GM12864 (cell line): ENCODE measurements at places on chromosomes 16 and 17.

DNA sequence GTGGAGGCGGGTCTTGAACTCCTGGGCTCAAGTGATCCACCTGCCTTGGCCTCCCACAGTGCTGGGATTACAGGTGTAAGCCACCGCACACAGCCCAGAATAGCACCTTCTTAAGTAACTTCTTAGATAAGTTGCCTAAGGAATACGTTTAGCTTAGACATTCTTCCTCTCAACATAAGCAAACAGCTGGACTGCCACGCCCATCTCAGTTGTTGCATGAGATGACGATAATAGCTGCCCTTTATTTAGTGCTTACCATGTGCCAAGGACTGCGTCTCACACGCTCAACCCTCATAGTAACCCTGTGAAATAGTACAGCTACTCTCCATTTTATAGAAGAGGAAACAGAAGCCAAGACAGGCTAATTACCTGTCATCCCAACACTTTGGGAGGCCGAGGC is 11.8 kb downstream of the HASPIN start:
- DNase-seq = no peak

DNA sequence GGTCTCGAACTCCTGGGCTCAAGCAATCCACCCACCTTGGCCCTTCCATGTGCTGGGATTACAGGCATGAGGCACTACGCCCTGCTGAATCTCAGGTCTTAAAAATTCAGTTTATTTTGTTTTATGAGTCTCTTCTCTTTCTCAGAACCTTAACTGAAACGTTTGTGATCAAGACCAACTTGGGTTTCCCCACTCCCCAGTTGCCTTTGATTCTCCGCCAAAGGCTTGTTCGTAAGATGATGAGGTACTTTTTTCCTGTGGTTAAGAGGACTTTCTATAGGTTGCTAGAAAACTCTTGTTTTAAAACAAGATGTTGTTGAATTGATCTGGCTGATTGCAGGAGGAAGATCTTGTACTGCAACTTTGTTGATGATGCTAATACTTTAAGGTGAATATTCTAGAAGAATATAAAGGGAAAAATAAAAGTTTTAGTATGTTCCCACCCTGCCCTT is 11.7 kb downstream of the ABCC1 start:
- DNase-seq = peak; percentile 73

DNA sequence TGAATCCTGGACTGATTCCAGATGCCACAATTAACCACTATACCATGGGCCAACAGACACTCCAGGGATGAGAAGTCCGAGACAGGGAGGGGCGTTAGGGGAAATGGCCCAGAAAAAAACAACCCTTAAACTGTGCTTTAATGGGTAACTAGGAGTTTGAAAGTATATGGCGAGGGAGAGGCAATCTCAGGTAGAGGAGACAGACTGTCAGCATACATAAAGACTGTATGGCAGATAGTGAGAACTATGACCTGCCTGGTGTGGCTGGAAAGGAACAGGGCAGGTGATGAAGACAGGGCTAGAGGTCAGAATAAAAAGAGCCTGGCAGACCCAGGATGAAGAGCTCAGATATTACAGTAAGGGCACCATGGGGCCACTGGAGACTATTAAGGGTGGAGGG is 8.1 kb downstream of the ZZEF1 start:
- no peak for DNase-seq

DNA sequence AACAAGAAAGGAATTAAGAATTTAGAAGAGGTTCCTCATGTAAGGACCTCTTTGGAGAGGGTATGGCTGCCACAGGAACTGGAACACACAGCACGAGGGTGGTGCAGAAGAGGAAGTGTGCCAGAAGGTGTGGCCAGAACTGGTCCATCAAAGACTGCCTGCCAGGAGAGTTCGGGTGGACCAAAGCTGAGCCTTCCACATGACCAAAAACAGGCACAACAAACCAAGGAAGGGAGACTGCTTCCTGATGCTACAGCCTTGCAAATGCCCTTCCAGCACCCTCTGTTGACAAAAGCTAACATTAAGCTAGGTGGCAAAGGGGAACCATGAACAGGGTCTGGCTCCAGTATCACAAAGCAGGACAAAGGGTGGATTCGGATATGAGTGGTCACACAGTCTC is 125.8 kb upstream of the TMEM97 start:
- DNase-seq = no peak

DNA sequence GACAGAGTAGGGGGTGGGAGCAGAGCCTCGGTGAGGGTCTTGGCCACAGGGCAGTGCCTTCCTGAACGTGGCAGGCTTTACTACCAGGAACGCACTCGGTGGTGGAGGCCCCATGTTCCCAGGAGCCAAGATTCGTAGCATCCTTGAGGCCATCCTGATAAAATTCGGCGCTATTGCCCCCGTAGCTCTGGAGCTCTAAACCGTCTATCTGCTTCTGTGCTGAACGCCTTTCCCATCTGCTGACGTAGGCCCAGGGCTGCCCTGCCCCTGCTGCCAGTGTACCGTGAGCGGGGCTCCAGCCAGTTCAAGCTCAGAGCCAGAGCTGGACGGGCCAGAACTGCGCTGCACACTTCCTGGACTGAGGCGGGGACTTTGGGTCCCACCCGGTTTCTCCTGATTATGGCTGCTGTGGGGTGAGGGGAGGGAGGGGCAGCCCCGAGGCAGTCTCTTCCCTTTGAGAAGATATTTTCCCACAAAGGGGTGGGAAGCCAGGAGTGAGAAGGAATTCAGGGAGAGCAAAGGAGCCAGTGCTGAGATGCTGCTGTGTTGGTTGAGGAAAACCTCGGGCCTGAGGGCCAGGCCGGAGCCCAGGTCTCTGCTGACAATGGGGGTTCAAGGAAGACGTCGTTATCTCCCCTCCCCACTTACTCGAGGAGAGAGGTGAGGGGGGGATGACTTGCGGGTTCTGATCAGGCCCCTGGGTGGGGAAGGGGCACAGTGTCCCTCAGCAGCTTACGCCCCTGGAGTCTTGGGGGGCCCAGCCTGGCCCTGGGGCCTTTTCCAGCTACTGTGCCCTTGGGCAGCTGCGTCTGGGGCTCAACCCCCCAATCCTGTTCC is 29.4 kb downstream of the OR1D5 start:
- DNase-seq = no peak

DNA sequence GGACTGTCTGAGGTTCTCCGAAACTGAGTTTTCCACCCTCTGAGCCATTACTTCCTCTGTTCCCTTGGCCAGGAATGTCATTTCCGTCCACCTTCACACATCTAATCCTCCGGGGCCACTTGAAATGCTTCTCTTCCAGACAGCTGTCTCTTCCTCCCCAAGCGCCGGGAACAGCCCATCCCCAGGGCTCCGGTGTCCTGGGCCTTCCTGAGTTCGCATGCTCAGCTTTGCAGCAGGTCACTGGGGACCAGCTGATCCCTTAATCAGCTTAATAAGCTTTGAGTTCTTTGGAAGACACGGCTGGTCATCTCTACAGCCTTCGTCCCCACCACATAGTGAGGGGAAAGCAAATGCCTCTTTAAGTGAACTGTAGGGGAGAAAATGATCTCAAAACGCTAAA is 123.4 kb downstream of the DYNLRB2 start:
- DNase-seq = no peak

DNA sequence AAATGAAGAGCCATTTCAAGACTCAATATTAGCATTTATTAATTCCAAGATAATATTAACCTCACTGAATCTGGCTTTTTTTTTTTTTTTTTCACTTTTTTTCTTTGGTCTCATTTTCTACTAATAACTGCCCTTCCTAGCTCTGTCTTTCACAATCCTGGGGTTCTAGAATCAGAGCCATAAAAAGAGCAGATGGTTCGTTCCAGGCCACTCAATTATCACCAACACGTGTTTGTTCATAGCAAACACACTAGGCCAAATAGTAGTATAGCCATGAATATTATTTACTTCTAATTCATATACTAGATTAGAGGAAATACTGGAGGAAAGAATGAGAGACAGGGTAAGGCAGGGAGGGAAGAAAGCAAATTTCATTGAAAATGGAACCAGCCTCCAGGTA is 39.8 kb downstream of the TEX2 start:
- DNase-seq = no peak

DNA sequence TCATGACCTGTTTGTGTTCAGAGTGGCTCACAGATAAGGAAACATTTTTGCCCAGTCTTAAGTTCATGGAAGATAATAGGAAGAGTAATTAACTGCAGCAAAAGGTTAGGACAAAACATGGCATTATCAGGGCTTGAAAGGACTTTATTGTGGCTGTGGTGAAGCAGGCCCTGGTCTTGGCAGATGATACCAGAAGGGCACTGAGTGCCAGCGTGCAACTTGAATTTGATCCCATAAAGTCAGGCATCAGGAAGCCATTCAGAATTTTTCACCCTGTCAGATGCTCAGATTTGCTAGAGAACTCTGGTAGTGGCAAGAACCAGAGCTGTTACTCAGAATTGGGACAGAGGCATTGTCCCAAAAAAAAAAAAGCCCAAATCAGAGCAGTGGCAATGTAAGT is 11.2 kb upstream of the COG7 start:
- DNase-seq = no peak

DNA sequence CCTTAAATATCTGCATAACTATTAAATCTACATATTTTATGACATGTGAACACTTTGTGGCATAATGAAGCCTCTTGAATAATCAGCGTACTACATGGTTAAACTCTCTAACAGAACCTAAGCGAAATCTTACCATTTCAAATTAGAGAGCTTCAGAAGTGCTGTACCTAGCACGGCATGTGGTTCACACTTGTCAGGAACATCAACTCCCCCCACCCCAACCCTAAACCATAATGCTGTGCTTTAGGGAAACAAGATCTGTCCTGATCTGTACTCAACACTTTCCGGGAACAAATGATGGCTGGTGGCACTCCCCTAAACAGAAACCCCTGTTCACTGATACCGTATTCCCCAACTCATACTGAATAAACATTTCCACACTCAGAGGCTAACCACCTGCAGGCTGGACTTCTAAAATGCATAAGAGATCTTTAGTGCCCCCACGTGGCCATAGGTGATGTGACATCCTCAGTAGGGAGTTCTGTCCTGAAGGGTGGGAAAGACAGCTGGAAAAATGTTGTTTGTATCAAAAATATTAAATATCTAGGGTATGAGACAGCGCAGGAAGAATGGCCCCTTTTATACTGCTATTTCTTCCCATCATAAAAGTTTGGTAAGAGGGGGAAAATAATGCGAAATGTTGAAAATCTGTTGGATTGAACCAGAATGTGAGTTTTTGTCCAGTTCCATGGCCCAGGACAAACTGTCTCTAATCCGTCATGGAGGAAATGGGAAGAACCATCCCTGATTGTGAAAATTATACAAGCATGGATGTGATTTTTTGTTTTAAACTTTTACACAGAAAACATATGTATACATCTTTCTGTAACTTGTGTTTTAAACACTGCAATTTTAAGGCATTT is 88.6 kb downstream of the USP31 start:
- DNase-seq = peak; percentile 33

GRCh38 chr16:72597938-72598337 is 426.0 kb upstream of the PMFBP1 start:
- DNase-seq = no peak

DNA sequence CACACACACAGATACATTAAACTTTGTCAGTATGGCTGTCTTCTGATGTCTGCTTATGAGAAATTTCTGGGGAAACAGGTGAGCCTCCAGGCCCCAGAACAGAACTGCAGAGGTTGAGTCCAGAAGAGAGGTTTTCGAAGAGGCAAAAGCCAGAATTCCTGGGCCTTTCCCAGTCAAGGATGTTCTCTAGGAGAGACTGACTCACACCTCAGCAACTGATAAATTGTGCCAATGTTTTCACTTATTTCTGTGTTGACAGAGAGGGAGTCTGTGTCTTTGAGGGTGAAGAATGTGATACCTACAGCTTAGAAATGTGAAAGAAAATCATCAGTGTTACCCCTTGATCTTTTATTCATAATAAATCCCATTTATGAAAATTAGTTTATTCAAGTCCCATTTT is 30.3 kb downstream of the LDHD start:
- DNase-seq = no peak

GRCh38 chr17:56074361-56074890 is 78.8 kb upstream of the ANKFN1 start:
- no peak for DNase-seq

GRCh38 chr17:10197721-10198508 is 491 bp downstream of the GAS7 start:
- DNase-seq = no peak

DNA sequence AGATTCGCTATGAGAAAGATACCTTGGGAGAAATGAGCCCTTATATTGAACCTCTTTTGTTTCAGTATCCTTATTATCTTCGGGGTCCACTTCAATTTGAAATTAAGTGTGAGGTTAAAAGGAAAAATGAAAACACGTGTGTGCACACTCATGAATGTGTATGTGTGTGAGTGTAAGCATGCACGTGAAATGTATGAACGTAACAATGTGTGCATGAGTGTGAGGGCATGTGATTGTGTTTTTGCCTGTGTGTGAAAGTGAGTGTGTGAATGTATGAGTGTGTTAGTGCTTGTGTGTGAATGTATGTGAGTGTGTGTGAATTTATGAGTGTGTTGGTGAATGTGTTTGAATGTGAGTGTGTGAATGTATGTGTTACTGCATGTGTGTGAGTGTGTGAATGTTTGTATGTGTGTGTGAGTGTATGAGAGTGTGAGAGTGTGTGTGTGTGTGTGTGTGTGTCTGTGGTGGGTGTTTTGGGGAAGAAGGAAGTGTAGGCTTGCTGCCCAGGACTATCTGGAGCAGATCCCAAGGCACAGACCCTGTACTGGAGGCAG is 224.0 kb upstream of the CDH13 start:
- no peak for DNase-seq

DNA sequence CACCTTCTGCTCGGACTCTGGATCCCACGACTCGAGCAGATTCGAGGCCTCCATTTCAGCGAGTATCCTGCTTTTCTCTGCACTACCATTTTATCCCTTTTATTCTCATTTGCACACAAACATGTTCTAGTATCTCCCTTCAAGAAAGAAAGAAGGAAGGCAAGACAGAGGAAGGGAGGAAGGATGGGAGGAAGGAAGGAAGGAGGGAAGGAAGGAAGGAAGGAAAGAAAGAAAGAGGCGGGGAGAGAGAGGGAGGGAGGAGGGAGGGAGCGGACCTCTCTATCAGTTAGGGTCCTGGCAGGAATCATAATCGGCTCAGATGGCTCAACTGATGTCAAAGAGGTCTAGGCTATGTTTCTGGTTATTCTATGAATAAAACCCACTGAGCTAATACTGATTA is 10.3 kb upstream of the KSR1 start:
- no peak for DNase-seq

GRCh38 chr16:24170407-24170806 is 85.7 kb upstream of the CACNG3 start:
- no peak for DNase-seq
